Myocyte (in vitro differentiated cells): ENCODE measurements at places on chromosomes 1 and 21.

- no peak for DNase-seq
These were observed 222.9 kb upstream of the RAB4A start for GRCh38 chr1:229047840-229048620.

GRCh38 chr1:78760858-78761257, 111.2 kb downstream of the IFI44 start:
- no peak for DNase-seq

GRCh38 chr1:9596415-9597123, 7.9 kb downstream of the TMEM201 start:
- no peak for DNase-seq

DNA sequence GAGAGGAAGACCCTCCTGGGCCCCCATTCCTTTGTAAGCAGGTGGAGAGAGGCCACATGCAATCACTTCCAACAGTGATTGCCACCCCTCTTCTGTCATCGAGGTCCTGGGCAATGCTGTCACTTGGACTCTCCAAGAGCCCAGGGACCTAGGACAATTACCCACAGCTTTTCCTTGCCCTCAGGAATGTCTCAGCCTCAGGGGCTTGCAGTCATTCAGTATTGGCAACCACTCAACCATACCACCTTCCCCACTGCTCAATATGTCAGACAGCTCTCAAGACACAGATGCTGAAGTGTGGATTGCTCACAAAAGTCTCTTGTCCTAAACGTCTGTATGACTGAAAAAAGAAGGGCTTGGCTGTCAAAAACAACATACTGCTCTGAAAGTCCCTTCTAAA, 87.8 kb downstream of the PTPN14 start:
- DNase-seq = no peak

DNA sequence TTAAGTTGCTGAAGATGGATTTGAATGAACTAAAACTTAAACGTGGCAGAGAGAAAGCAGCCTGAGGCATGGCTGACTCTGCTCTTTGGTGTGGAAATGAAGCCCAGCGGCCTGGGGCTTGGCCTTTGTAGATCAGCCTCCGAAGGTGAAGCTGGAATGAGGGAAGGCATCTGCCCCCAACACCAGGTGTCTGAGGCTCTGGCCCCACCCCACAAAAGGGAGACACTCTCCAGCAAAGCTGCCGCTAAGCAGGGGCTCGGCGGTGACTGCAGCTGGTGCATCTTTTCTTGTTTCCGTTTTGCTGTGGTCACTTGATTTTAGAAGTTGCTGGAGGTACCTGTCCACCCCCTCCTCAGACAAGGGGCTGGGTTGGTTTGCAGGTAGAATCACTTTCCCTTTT, 38.2 kb upstream of the NID1 start:
- no peak for DNase-seq

DNA sequence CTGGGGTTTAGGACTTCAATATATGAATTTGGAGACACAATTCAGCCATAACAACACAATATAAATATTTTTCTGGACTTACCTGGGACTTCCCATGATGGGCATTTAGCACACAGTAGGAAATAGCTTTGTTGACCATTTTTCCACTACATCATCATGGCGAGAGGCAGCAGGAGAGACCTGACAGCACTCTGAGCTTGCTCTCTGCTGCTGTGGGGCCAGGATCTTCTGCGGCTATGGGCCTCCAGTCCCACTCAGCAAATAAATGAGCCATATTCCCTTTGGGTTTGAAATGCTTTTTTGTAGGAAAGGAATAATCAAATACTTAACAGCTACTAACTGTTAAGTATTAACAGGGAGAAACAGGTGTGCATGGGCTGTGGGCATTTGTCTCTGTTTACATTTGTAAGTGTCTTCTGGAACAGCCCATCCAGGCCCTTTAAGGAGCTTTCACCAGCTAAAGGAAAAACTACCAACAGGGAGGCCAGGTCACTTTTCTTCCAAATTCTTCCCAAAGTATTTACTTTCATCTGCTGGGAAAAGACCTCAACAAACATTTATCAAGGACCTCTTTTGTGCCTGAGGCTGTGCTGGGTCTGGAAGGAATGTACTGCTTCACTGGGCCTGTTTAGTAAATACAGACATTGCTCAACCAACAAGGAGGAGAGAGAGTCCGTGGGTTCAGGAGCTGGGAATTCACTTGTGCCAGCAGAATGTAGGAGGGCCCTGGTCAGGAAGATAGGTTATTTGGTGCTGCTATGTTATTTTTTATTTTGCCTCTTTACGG, 133.2 kb downstream of the LRIG2 start:
- DNase-seq = no peak

DNA sequence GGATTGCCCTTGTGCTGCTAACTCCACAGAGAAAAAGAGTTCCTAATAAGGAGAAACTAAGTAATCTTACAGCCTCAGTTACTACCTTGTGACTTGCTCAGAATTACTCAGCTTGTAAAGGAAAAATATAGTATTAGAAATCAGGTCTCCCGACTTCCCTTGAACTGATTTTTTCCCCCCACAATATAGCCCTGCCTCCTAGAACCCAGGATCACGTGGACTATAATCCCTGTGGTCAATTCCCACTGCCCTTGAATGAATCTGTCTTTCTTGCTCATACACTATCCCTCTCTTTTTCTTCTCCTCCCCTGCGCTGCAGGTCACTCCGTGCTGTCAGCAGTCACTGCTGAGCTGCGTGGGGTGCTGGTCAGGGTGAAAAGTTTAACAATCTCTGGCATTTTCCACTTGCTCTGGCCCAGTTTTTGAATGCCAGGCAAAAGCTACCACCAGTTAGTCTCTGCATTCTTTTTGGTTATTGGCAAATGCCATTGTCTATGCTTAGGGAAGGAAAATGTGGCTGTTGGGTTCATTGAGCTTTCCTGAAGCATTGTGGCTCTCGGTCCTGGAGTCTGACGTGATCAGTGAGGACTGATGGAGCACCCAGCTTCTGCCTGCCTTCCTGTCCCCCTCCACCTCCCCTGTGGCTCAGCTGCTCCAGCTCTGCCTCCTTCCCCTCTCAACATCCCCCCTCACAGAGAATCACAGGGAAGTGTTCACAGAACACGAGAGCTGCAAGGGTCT, 1.9 kb upstream of the MYOC start:
- peak; percentile 15 for DNase-seq

DNA sequence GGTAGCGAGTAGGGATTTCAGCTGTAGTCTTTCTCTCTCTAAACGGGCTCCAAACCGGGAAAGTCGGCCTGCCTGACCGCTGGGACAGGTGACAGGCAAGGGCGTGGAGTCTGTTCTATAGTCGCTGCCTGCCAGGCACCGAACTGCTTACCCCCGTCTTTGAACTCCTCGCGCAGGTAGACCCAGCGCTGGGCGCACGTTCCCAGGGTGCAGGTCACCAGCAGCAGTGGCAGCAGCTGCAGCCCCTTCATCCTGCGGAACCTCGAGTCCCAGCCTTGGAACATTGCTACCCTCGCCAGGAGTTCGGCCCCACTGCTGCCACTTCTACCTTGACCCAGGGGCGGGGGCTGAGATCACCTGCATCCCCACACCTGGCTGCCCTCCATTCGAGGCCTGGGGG, 22.2 kb upstream of the OSBPL9 start:
- no peak for DNase-seq

- DNase-seq = no peak
These were observed 16.4 kb downstream of the CADM3 start for GRCh38 chr1:159187647-159188374.

DNA sequence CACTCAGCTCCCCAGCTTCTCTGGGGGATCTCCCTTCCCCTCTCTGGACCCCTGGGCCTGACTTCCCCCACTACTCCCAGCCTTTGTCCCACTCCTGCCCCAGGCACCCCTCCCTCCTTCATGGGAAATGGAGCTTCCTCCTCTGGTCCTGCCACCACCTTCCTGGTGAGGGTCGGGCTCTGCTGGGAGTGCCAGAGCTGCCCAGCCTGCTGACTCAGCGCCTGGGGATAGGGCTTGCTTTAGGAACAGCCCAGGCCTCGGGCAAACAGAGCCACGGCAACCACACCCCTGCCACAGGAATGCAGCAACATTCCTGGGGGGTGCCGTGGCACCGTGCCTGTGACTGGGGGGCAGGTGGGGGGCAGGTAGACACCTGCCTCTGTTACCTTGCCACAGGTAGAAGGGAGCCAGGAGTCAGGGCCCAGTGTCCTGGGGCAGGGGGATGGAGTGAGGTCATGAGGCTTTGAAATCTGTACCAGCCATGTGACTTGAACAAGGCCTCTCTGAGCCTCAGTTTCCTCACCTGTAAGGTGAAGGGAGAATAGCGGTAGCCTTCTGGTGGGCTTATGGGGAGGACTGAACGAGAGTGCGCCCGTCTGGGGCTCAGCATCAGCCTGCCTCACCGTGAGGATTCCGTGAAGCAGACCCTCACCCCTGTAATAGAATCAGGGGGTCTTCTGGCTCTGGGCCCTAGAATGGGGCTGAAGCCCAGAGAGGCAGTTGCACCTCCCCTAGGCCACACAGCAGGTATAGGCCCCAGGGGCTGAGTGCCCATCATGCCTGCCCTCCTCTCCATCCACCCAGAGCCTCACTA, 17.8 kb upstream of the EPHA2 start:
- peak; percentile 85 for DNase-seq

DNA sequence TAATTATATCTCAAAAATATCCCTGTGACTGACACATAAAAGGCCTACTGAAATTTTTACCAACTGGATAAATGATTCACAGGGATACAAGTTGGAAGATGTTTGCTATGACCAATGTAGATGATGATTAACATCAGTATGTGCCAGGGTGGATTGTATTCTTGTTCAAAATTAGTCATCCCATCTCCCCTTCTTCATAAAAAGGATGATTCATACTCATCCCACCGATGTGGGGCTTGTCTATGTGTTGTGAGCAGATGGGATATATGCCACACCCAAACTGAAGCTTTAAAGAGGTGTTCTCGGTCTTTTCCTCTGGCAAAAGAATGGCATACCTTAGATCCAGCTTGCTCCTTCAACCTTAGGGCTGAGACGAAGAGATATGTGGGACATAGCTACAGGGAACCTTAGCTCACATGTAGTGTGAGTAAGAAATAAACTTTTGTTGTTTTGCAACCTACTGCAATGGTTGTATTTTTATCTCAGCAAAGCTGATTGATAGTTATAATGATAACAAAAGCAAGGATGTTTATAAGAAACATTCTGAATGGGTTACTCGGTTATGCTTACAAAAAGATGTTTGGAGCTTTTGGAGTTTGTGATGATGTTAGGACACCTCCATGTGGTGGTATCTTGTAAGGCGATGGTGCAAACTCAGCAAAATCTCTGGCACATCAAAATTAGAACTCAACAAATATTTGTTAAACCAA, 29.4 kb downstream of the SPATA17 start:
- DNase-seq = peak; percentile 69

- DNase-seq = no peak
These were observed 21.7 kb downstream of the SERTAD4 start for GRCh38 chr1:210254298-210254697.

DNA sequence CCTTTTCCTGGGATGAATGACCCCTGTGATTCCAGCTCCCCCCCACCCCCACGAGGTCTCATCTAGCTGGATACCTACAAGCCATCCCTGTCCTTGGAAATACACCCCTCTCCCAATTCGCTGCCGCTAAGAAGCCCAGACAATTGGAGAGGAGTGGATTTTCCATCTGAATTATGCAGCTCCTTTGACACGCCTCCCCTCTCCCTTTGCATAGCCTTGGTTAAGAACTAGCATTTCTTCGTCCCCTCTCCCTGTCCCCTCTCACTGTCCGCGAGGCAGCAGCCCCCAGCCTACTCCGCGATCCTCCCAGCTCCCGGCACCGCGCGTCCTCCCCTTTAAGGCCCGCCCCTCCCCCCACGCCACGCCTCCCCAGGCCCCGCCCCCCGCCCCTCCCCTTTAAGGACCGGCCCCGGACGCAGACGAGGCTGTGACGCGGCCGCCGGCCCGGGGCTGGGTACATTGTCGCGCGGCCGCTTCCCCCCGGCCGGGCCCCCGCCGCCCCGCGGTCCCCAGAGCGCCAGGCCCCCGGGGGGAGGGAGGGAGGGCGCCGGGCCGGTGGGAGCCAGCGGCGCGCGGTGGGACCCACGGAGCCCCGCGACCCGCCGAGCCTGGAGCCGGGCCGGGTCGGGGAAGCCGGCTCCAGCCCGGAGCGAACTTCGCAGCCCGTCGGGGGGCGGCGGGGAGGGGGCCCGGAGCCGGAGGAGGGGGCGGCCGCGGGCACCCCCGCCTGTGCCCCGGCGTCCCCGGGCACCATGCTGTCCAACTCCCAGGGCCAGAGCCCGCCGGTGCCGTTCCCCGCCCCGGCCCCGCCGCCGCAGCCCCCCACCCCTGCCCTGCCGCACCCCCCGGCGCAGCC, at the start of gene MAPKAPK2:
Gene MAPKAPK2 (plus strand): TSS at position 428 of the 856 bp plus-strand sequence. CDS start 325 bp downstream, at position 753.
- peak; percentile 69 for DNase-seq

GRCh38 chr1:222785529-222785928, 29.3 kb upstream of the DISP1 start:
- no peak for DNase-seq

- DNase-seq = no peak
These were observed 19.9 kb upstream of the EDN2 start for GRCh38 chr1:41504114-41505035.

DNA sequence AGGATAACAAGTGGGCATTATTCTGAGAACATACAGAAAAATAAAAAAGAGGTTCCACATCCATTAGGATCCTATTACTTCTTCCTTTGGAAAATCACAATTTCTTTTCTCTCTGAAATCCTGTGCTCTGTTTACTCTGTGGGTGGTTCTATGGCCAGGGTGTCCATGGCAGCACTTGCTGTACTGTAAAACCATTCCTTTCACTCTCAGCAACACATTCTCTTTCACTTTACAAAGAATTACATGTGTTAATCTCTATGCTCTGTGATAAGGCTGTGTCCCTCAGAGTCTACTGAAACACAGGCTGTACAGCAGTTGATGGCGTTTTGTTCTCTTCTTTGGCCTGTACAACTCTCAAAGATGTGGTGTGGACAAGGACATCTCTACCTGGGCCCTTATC, 524.1 kb downstream of the PTBP2 start:
- peak; percentile 7 for DNase-seq

GRCh38 chr1:220371324-220371723, 99.1 kb upstream of the RAB3GAP2 start:
- no peak for DNase-seq

DNA sequence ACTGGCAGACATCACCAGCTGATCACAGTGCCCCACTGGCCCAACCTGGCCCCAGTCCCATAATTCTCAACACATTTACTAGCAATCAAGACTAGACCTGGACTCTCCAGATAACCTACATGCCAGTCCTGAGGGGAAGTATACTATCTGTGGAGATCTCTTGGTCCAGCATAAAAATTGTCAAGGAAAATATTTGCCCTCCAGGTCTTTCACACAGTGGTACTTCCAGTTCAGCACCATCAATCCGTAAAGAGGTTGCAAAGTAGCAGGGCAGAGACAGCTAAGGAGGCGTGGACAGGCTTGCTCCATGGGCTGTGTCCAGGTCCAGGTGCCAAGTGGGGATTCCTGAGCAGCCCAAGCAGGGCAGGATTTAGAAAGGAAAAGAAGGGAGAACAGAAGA, 143.6 kb upstream of the BACE2 start:
- no peak for DNase-seq

- DNase-seq = peak; percentile 19
These were observed 16.4 kb upstream of the KIAA0040 start for GRCh38 chr1:175208773-175209492.

GRCh38 chr21:20882462-20883407, 115.5 kb upstream of the NCAM2 start:
- DNase-seq = peak; percentile 5

- no peak for DNase-seq
These were observed 33.4 kb downstream of the ATF3 start for GRCh38 chr1:212641956-212642355.
